ENCODE measurements at places on chromosomes 4 and X.

DNA sequence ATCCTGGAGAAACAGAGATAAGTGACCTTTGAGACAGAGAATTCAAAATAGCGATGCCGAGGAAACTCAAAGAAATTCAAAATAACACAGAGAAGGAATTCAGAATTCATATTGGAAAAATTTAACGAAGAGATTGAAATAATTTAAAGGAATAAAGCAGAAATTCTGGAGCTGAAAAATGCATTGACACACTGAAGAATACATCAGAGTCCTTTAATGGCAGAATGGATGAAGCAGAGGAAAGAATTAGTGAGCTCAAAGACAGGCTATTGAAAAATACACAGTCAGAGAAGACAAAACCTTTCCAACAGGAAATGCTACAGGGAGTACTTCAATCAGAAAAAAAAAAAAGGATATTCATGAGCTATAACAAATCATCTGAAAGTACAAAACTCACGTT lies 185.8 kb downstream of the PARM1 start:
- no peak for DNase-seq

- DNase-seq: peak; percentile 23
Measured at GRCh38 chr4:75672461-75673026, 667 bp downstream of the G3BP2 start.

DNA sequence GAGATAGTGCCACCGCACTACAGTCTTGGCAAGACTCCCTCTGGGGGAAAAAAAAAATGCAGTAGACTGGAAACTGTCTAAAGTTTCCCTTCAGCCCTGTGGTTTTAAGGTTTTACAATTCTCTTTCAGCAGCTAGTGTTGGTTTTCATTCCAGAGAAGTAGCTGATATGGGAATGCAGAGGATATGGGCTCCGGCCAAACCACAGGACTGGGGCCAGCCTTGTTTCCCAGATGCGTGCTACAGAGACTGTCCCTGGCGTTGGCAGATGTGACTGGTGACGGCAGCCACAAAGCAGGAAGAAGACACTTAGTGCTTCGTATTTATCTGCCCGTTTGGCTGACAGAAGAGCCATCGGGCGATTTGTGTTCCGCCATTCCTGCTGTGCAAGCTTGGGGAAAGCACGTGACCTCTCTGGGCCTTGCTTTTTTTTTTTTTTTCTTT lies 43.2 kb downstream of the ZBTB49 start:
- no peak for DNase-seq

- DNase-seq: no peak
Measured at GRCh38 chr4:74109116-74109869, 10.3 kb upstream of the CXCL2 start.

GRCh38 chr4:86935853-86936733 lies 1.3 kb downstream of the AFF1 start:
- DNase-seq: no peak

DNA sequence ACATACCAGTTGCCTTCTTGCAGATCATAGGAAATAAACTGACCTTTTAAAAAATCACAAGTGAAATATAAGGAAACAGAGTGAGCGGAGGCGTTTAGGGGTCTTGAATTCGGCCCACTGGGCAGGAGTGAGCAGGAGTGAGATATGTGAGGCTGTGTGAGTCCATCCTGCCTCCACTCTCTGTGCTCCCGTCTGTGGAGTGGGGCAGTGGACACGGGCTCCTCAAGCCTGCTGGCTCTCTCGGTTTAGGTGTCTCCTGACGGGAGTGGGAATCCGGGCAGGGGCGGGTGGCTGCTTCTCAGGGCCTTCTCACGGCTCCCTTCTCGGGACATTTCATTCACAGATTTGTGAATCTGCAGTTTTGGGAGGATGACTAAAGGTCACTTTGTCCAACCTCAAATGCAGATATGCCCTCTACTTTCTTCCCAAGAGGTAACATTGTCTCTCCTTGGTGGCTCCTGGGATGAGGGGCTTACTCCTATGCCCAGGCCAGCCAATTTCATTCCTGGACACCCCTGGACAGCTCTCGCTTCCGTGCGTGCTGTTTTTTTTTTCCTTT lies 27.6 kb downstream of the CYTL1 start:
- no peak for DNase-seq

GRCh38 chr4:40325406-40326019 lies 9.6 kb upstream of the CHRNA9 start:
- no peak for DNase-seq

DNA sequence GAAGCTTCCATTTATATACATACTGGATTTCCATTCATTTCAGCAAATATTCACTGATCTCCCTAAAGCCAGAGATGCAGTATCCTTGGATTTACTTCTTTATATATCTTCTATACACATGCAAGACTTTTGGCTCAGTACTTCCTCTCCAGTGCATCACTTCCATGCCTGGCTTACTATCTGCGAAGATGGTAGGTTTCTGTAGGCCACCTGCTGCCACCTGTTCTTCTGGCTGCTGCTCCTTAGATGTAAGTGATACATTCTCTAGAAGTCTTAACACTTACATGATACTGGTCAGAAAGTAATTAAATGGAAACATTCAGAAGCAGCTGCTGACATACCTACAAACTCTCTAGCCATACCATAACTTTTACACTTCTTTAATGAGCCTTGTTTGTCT lies 48.9 kb downstream of the TBC1D9 start:
- no peak for DNase-seq

- no peak for DNase-seq
Measured at GRCh38 chrX:123731987-123732669, 724 bp downstream of the THOC2 start.

DNA sequence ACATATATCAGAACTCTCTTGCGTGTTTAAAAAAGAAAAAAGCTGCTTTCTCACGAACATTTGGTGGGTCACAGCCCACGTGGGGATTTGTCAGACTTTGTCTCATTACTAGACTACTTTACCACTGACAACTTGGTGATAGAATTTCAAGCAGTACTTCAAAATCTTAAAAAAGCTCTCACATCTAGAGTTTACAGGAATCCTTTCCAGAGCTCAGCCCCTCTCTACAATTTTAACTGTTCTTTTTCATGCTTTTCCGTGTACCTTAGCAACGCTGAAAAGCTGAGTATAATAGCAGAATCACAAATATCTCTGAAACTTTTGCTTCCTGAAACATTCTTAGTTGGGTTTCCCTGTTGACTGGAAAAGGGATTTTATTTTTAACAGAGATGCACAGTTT lies 50.2 kb downstream of the SMAD1 start:
- no peak for DNase-seq

- DNase-seq: no peak
Measured at GRCh38 chr4:12519426-12519825, 964.7 kb downstream of the RAB28 start.

DNA sequence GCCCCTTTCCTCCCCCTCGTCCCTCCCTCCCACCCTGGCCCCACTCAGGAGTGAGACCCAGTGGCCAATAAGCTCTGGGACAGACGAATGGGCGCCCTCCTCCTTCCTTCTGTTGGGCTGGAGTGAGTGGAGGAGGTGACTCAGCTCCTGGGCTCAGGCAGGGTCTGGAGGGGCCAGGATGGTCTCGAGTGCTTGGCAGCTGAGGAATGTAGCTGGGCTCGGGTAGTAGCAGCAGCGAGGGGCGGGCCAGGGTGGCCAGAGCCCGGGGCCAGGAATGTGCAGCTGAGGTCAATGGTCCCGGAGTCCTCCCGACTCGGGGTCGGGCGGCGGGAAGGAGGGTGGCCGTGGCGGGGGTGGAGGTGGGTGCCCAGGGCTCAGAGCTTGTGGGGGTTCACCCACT lies 15.0 kb downstream of the G6PD start:
- no peak for DNase-seq

DNA sequence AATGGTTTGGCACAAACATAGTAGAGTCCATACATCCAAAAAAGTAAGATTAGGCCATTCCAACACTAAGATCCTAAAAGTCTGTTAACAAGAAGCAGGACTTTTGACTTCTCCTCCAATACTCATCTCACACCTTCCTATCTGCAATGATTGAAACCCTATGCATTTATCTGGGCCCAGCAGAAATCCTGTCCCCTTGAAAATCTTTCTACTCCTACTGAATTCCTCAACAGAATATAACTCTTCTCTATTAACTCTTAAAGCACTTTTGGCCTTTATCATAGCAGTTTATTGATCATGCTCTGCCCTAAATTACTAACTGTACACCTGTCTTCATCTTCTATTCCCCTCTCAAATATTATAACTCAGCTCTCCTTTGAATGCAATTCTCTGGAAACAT lies 4.6 kb downstream of the G3BP2 start:
- no peak for DNase-seq

DNA sequence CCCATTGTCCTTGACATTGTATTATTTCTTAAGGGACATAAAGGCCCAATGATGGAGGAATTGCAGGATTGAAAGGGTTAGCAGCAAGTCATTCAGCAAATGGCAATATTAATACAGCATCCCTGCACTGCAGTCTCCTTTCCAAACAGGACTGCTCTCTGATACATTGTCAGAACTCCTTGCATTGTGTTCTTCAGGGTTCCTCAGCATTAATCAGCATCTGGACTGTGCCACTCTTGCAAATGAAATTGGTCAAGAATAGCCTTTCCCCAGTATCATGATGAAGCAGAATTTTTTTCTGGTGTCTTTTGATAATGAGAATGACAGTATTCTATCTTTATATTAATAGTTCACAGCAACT lies 272.6 kb upstream of the HAND2 start:
- DNase-seq: no peak

DNA sequence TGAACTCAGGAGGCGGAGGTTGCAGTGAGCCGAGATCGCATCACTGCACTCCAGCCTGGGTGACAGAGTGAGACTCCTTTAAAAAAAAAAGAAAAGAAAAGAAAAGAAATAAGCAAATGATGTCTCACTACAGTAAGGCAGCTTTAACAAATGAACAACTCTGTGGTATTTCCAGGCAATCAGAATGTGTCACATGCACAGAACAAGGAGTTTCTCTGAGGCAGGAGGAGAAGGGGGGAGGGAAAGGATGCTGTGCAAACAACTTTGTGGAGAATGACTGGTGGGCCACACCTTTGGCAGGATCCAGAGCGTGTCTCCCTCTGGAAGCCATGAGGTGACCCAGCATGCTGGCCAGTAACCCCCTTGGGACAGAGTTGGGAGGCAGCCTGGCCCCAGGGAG lies 57.6 kb downstream of the RAI2 start:
- DNase-seq: no peak
